ENCODE measurements at places on chromosomes 3 and 15.
A peak's percentile ranks its signal among the peaks of the same experiment; 100 is the strongest.

- no peak for DNase-seq
Observed at GRCh38 chr3:45623393-45623792, 28.8 kb downstream of the LIMD1 start.

- no peak for DNase-seq
Observed at GRCh38 chr3:136949708-136950107, 8.1 kb upstream of the IL20RB start.

- no peak for DNase-seq
Observed at GRCh38 chr3:68973639-68974038, 39.8 kb downstream of the EOGT start.

- DNase-seq: no peak
Observed at GRCh38 chr3:189121092-189121491, 50.7 kb upstream of the TPRG1 start.

DNA sequence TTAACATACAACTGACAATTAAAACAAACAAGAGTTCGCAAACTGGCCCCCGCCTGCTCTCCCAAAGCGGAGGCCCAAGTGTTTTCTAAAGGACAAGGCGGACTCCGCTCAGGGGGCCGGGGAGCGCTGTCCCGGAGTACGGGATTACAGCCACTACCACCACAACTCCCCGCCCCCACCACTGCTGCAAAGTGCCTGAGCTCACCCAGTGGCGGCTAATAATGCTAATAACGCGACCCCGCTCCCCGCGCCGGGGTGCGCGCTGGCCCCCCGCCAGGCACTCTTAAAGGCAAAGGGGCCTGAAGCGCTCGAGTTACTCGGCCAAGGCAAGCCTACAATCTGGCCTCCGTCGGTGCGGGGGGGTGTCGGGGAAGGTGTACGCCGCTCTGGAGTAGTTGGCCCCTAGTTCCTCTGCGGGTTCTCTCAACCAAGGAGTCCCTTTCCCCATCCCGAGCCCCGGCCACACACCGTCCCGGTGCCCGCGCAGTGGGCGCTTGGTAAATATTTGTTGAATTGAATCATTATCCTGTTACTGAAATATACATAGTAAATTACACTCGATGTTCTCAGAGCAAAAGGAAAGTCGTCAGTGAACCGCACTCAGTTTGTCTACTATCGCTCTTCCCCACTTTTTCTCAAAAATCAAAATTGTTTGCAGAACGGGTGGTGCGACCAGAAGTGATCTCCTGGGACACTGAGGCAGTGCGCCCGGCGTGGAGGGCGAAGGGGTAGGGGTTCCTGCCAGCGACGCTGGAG is 827 bp downstream of the WNT5A start:
- DNase-seq: peak; percentile 88

DNA sequence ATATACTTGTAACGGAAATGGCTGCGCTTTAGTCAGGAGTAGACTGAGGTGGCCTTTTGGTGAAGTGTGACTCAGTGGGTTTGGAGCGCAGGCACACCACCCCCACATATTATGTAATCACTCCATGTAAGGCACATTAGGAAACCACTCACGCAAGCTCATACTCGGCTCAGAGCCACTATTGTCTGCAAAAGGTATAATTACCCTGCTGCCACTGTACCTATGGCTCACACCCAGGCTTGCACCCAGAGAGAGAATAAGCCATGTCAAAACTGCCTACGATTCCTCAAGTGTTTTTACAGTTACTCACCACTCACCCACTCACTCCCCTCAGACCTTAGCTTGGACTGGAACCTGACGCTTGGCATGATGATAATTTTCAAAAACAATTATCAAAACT is 611.9 kb upstream of the CCDC54 start:
- DNase-seq: peak; percentile 35

GRCh38 chr15:101139986-101140696 is 111.7 kb downstream of the CHSY1 start:
- no peak for DNase-seq

GRCh38 chr3:127730171-127730570 is 57.4 kb downstream of the ABTB1 start:
- no peak for DNase-seq

- DNase-seq: no peak
Observed at GRCh38 chr3:34202975-34203374, 404.5 kb downstream of the PDCD6IP start.

DNA sequence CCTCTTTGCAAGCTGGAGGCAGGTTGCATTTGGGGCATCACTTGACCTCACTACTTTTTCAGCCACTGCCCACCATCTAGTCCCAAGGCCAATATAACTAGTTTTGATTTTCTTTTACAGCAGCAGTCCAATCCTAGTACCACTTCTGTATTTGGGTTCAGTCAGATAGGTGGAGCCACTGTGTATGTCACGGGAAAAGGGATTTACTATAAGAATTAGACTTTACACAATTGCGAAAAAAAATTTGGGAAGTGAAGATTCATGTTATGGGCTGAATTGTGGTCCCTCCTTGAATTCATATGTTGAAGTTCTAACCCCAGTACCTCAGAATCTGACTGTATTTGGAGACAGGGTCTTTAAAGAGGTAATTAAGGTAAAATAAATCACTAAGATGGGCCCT is 37.4 kb upstream of the NMNAT3 start:
- DNase-seq: no peak

DNA sequence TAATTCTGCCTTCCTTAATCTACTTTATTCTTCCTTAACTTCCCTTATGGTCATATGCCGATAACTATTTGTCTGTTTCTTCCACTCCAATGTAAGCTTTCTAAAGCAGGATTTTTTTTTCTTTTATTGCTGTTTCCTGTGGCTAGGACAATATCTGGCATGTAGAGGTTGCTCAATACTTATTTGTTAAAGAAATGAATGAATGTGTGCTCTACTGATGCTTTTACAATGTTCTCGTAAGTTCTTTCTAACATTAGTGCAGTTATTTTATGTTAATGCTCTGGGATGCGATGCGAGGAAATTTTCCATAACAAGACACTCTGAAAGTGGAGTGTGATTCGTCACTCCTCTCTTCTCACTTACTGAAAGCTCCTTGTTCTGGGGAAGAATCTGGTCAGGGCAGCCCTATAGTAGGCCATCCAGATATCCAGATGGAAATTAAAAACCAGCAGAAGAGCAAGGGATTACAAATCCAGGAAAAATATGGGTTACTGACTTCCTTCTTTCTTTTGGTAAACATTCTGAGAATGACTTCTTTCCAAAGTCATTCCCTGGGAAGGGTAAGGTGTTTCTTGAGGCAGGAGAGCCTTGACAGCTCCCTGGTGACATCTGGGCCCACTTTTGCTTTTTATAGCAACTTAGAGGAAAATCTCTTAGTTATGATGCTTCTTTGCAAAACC is 420.4 kb downstream of the PDCD6IP start:
- peak; percentile 42 for DNase-seq

- peak; percentile 77 for DNase-seq
Observed at GRCh38 chr3:100040451-100041225, 73.7 kb downstream of the FILIP1L start.

DNA sequence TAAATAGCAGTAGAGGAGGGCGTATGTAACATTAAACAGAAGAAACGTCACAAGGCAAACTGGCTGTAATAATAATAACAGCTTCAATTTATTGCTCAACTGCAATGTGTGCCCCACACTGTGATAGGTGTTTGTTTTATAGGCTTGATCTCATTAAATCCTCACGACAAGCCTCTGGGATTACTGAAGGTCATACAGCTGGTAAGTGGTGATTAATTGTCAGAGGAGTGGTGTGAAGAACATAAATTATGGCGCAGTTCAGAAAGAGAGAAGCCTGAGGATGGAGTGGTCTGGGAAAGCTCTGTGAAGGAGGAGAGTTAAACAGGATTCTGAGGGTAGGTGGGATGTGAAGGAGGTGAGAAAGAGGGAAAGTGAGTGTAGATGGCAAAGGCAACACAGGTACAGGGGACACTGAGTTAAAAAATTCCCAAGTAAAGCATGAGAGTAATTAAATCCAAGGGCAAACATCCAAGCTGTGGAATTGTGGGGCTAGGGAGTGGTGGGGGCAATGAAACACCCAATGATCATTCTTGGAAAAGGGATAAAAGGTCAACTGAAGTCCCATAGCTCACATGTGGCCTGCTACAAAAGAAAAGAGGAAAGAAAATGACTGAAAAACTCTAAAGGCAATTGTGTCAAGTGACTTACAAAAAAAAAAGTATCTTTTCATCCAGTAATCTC is 16.5 kb upstream of the GLCE start:
- no peak for DNase-seq

DNA sequence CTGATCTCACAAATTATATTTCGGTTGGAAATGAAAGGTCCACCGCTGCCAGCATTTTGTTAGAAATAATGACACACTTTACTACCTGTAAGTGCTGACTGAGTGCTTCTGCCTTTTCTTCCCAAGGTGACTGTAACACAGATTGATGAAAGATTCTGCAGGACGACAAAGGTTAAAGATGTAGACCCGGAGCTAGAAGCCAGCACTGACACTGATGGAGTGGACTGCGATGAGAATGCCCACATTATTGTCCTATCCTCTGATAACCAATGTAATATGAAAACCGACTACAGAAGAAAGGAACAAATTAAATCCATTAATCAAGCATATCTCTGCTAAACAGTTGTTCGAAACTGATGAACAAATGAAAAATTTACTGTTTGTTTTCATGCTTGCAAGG is 666.5 kb downstream of the GBE1 start:
- DNase-seq: no peak

GRCh38 chr3:176190755-176191154 is 1006.5 kb downstream of the TBL1XR1 start:
- no peak for DNase-seq

- DNase-seq: no peak
Observed at GRCh38 chr15:38149315-38149714, 103.3 kb upstream of the SPRED1 start.

DNA sequence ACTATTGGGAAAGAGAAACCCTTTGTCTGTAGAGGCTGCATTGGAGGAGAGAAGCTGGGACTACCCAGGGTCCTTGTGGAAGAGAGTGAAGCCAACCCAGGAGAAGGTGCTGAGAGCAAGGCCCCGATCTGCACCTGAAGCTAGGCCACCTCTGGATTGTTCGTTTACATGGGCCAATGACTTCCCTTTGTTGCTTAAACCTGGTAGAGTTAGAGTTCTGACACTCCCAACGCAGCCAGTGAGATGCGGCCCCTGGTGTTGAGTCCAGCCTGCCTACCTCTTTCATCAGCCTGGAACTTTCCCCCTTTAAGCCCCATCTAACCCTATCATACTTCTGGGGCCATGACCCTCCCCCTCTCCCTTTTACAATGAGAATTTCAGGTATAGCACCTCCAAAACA is 30.8 kb downstream of the CCDC13 start:
- no peak for DNase-seq

DNA sequence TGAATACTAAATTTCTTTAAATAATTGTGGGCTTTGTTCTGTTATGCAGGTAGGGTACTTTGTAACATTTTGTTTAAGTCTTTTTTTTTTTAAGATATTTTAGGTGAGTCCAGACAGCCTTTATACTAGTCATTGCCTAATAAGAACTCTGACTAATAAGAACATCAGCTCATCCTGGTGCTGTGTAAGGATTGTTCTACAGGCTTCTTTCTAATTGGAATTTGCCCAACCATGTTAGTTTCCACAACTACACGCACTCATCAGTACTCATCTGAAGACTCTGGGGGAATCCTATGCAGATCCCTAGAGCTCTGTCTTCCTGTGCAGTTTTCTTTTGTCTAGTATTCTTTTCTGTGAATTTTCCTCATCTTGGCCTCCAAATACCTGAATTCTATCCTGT is 741.8 kb downstream of the IGSF11 start:
- DNase-seq: no peak

- peak; percentile 9 for DNase-seq
Observed at GRCh38 chr3:23256741-23257435, 53.8 kb downstream of the UBE2E2 start.

- DNase-seq: no peak
Observed at GRCh38 chr3:151155409-151156128, 47.4 kb downstream of the GPR171 start.

GRCh38 chr3:68123231-68123630 is 468.8 kb upstream of the SUCLG2 start:
- DNase-seq: no peak

DNA sequence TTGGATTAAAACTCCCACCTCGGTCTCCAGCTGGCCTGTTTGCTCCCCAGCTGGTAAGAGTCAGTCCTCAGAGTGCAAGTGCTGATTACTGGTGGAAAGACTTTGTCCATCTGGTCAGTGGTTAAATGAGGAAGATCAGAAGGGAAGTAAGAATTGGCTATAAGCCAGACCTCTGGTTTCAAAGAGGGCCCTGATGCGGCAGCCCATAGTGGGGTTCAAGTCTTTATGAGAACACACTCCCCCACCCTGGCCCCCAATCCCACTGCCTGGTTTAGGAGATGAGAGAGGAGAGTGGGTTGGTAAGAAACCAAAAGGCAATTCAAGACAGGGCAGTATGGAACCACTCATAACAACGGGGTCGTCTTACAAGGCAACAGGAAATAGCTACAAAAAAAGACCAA is 65.0 kb downstream of the FRMD4B start:
- no peak for DNase-seq

GRCh38 chr15:70812827-70813364 is 41.1 kb downstream of the LARP6 start:
- no peak for DNase-seq

GRCh38 chr15:33623010-33623409 is 312.2 kb downstream of the RYR3 start:
- DNase-seq: no peak

DNA sequence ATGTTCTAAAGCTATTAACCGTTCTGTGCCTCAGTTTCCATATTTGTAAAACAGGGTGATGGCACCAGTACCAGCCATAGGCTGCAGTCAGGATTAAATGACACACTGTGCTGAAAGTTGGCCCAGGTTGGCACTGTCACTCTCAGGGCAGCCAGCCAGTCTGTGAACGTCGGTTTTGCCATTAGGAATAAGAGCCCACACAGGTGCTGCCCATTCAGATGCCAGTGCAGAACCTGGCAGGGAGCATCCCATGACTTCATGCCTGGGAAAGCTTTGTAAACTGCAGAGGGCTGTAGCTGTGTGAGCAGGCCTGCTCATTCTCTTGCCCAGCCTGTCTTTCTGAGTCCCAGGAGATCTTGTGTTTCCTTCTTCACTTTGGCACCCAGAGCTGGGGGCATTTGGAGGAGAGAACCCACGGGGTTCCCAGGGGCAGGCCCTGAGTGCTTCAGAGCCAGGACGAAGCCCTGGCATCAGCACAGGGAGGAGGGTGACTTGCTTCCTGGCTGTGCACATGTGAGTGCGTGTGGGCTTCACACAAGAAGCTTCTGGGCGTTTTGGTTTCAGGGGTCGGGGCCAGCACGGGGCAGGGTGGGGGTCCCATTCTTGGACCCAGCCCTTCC is 46.9 kb downstream of the ZNF710 start:
- DNase-seq: no peak
